Psoas muscle (tissue), 8 donors: ENCODE measurements at places on chromosomes 1 and 21.

DNA sequence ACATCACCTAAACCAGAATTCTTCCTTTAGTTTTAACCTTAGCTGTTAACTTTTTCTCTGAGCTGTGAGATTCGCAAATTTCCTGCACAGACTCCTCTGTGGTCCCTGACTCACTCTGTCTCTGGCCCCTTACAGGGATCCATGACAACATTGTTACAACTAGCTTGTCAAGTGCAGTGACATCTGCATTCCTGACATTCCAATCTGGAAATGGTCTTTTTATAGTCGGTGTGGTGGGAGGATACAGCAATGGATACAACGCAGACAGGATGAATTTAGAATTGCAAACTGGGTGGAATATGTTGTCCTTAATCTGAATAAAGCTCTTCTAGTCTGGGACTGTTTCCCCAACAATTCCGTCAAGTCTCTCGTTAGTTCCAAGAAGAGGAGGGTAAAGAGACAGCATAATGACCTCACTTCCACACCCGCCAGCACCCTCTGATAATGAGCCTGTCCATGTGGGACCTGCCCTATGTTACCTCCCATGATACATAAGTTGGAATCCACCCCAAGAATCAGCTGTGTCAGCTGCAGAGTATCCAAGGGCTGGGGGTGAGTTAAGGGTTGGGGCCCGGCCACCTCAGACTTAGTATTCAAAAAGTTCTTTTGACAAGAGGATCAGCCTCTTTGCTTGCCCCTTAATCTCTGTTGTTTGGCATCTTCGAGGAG is 49.4 kb downstream of the ILDR2 start:
- H3K4me1 ChIP-seq: no peaks in the 10 kb centered on the region
- H3K27ac ChIP-seq: no peak overlapping the region
- no peak for DNase-seq
- H3K36me3 ChIP-seq: no peaks in the 10 kb centered on the region

DNA sequence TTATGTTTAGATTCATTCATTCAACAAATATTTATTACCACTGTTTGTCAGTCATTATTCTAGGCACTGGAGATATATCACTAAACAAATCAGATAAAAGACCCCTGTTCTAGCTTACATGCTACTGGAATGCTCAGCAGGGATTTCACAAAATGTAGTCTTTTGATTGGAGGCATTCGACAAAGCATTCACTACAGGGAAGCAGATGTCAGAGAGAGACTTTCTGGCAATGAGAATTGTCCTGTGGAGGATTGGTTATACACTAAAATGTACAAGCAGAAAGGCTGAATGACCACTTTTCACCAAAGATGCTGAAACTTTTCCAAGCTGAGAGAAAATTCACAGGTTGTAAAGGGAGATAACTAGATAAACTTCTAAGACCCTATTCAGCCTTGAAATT is 57.7 kb downstream of the SCMH1 start:
- DNase-seq: no peak
- no peak overlapping the region for H3K4me3 ChIP-seq
- H3K27me3 ChIP-seq: no peaks in the 10 kb centered on the region
- peaks cover 27% of the 10 kb centered on the region for H3K36me3 ChIP-seq
- H3K27ac ChIP-seq: no peak overlapping the region

- H3K4me1 ChIP-seq: no peaks in the 10 kb centered on the region
- H3K4me3 ChIP-seq: no peak overlapping the region
- no peaks in the 10 kb centered on the region for H3K36me3 ChIP-seq
- H3K27ac ChIP-seq: no peak overlapping the region
Measured at GRCh38 chr21:35664683-35665082, 395.6 kb downstream of the SETD4 start.

DNA sequence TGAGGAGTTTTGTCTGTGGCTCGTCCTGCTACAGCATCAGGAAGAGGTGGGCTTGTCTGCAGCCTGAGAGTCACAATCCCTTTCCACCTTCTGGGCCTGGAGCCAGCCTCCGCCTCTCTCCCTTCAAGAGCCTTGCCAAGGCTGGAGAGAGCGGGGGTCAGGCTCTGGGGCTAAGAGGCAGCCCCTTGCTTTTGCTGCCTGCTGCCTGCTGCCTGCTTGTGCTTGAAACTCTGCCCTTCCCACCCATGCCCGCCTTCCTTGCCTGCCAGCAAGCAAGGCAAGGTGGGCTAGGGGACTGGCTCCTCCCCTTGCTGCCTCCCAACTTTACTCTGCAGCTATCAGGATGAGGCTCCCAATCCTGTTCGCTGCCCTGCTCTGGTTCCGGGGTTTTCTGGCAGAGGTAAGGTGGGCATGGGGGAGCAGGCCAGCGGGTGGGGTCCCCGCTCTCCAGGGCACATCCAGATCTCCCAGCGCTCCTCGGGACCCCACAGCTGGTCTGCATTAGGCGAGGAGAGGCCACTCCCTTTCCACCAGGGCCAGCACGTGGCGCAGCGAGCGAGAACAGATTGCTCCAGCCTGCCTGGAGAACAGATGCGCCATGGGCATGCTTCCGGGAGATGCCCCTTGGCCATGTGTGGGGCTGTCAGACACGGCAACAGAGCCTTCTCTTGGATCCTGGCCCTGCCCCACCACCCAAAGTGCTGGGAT is 7.5 kb upstream of the PTPN7 start:
- no peak for DNase-seq
- peaks cover 2% of the 10 kb centered on the region for H3K27me3 ChIP-seq
- no peaks in the 10 kb centered on the region for H3K36me3 ChIP-seq
- H3K4me3 ChIP-seq: no peak overlapping the region
- no peaks in the 10 kb centered on the region for H3K4me1 ChIP-seq

DNA sequence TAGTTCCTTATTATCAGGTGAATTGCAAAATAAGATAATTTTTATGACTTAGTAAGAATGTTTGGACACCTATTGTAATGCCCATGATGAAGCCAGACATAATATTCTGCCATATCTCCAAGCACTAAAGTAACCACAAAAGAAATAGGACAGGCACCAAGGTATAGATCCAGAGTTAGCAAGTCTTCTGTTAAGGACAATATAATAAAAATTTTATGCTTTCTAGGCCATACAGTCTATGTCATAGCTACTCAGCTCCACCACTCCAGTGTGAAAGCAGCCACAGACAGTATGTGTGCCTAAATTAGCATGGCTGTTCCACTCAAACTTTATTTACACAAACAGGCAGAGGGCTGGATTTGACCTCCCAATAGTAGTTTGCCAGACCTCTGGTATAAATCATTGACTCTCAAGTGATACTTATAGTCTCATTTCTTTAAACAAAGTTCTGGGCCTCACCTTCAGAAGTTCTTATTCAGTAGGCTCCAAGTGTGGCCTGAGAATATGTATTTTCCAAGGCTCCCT is 88.3 kb downstream of the SCMH1 start:
- no peak overlapping the region for H3K4me3 ChIP-seq
- peaks cover 5% of the 10 kb centered on the region for H3K36me3 ChIP-seq
- no peaks in the 10 kb centered on the region for H3K27me3 ChIP-seq
- no peak for DNase-seq
- no peak overlapping the region for H3K27ac ChIP-seq
- peaks cover 3% of the 10 kb centered on the region for H3K4me1 ChIP-seq
